ENCODE measurements at places on chromosomes 1 and 21.

GRCh38 chr1:100556925-100557605 lies 19.1 kb downstream of the GPR88 start:
- DNase-seq = no peak

GRCh38 chr1:246165826-246166709 lies 341.0 kb downstream of the SMYD3 start:
- peak; percentile 66 for DNase-seq

DNA sequence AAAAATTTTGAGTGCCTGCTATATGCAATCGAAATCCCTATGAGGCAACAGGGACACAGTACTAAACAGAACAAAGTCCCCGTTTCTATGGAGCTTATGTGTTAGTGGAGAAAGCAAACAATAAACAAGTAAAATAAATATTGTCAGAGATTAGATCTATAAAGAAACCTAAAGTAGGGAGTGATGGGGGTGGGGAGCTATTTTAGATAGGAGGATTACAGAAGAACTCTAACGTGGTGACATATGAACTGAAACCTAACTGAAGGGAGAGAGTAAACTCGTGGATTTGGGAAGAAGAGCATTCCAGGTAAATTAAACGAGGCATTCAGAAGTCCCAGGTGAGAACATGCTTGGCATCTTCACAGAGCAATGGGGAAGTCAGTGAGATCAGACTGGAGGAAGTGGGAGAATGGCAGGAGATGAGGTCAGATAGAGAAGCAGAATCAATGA lies 154.5 kb downstream of the DENND1B start:
- DNase-seq = no peak

GRCh38 chr1:180973369-180973768 lies 49.3 kb downstream of the STX6 start:
- DNase-seq = no peak

- DNase-seq = no peak
Observed at GRCh38 chr1:27428316-27429028, 36.0 kb downstream of the GPR3 start.

DNA sequence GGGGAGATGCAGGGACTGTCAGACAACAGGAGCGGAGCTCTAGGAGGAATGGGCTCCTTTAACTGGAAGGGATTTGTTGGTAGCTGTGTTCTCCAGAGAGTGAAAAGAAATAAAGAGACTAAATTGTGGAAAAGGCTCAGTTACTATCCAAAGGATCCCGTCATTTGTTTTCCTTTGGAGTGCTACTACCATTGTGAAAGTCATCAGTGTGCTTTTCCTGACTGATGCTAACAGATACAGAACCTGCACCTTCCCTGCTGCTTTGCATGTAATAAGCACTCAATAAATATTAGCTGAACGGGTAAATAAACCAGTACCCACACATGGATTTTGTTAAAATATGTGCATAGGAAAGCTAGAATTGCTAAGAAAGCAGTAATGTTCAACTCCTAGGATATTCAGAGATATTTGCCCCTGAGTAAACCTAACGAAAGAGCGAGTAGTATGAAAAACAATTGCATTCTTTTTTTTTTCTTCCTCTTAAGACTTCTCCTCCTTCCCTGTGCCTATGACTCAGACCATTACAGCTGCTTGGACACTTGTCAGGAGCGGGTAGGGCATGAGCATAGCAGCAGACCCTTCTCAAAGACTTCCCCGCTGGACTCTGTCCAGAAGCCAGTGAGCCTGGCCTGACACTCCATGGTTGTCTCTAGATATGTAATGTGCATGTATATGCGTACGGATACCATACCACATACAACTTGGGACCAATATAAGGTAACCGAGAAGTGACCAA lies 41.7 kb downstream of the PTGFRN start:
- DNase-seq = no peak

DNA sequence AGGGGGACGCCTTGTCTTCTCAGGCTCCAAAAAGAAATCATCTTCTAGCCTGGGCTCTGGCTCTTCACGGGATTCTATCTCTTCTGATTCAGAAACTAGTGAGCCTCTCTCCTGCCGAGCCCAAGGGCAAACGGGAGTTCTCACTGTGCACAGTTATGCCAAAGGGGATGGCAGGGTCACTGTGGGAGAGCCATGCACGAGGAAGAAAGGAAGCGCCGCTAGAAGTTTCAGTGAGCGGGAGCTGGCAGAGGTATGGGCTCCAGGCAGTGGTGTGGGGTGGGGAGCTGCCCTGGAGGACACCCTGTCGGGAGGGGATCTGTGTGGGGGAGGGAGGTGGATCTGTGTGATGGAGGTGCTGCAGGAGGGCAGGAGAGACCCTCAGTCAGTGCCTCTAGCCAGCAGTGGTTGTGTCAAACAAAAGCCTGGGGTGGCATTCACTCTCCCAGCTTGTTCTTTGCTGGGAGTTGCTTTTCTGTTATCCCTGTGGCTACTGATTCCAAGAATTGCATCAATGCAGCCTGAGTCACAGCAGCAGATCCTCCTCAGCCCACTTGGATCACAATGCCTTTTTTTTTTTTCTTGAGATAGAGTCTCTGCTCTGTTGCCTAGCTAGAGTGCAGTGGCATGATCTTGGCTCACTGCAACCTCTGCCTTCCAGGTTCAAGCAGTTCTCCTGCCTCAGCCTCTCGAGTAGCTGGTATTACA lies 21.8 kb downstream of the KDM4A start:
- DNase-seq = no peak

DNA sequence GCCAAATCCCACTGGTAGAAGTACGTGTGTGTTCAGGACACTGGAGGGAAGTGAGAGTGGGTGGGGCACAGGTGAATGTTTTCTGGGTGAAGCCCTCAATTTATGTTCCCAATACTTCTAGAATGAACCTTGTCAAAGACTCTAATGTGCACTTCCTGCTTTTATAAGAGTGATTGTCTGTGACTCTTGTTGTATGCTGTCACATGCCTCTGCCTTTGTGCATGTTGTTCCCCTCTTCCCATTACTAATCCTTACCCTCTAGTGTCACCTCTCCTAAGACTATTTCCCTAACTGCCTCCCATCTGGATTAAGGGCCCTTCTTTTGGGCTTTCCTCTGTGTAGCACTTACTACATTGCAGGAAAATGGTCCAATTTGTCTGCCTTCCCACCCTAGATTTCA lies 2.5 kb upstream of the LINGO4 start:
- DNase-seq = no peak

DNA sequence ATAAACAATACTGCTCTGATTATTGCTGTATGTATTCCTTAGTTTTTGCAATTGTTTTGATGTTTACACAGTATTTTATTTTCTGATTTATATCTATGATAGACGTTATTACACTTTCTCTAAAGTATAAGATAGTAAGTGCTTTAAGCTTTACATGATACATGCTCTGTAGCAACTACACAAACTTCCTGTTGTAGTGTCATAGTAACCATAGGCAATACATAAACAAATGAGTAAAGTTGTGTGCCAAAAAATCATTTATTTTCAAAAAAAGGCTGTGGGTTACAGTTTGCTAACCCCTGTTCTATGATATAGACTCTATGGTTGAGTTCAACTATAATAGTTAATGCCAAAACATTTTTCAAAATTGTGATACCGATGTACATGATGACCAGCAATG lies 1156.4 kb downstream of the AMY1C start:
- no peak for DNase-seq

GRCh38 chr1:169309178-169310166 lies 58.1 kb downstream of the NME7 start:
- no peak for DNase-seq

GRCh38 chr1:26900815-26901511 lies 696 bp upstream of the GPATCH3 start:
- DNase-seq = no peak

GRCh38 chr1:162207862-162208261 lies 138.4 kb downstream of the NOS1AP start:
- DNase-seq = no peak

GRCh38 chr1:218752126-218752525 lies 407.0 kb downstream of the TGFB2 start:
- DNase-seq = no peak

- DNase-seq = no peak
Observed at GRCh38 chr1:65346190-65346589, 36.8 kb downstream of the DNAJC6 start.

DNA sequence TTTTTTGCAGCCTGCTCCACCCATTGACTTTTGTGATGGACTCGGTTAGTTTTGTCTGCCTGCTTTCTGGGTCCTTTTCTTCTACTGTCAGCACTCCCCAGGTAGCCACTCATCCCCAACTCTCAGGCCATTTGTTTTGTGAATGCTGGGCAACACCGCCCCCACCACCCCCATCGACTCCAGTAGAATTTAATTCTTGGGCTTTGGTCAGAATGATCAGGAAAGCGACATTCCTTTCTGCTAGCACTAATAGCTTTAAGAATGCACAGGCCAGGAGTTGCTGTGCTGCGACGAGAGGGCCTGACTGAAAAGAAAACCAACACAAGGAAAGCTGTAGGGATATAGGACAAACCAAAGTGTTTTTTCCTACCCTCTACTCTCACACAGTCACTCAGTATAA lies 144.4 kb downstream of the CDC7 start:
- DNase-seq = no peak

- DNase-seq = no peak
Observed at GRCh38 chr1:228989992-228990827, 254.9 kb downstream of the RHOU start.

DNA sequence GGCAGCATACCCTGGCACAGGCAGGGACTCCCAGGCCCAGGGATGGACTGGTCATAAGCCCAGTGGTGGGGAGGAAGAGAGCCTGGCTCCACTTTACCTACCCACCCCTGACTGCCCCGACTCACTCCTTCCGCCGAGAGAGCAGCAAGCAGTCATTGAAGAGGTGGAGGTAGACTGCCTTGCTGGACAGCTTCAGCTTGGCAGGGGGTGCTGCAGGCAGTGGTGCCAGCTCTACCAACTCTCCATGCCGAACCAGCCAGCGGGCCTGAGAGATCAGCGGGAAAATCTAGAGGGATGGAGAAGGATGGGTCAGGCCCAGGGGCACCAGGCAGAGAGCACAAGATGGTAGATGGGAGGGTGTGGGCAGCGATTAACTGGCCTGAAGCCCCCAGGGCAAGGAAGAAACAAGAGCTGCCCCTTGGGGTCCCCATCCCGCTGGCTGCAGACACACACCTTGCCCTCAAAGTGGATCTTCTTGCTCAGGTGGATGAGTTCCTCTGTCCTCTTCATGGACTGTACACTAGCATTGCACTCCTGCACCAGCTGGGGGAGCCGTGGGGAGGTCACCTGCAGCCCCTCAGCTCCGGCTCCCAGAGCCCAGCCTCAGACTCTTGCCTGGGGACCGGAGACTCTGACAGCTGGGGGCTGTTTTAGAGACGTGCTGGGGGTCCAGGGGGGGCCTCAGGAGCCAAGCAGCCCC lies 7.7 kb downstream of the ARHGEF19 start:
- DNase-seq = peak; percentile 39

DNA sequence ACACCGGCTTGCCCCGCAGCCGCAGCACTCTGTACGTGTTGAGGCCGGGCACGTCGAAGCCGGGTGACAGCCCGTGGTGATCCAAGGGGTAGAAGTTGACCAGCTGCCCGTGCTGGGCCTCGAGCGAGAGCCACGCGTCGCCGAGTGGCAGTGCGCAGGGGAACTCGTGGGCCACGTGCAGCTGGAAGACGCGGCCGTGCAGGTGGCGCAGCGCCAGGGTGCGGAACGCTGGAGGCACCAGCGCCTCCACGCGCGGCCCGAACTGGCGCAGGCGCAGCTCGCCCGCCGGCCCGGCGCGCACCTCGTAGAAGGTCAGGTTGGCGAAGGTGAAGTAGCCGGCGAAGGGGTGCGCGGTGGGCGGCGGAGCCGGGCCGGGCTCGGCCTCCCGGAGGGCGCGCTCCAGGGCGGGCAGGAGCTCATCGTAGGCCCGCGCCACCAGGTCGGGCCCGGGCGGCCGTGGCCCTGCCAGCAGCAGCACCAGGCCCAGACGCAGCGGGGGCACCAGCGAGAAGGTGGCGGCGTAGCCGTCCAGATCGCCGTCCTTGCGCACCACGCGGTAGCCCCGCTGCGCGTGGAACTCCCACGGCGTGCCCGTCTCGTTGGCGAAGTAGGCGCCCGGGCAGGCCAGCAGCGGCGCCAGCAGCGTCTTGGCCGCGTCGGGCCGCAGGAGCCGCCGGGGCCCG lies 19.5 kb downstream of the LACTBL1 start:
- DNase-seq = no peak

All from NCI-H1436 (cell line).